Activated B cell treated with CpG ODN at 0.5 μM for 24 hours (primary cell): ENCODE measurements at places on chromosomes 16 and 17.

DNA sequence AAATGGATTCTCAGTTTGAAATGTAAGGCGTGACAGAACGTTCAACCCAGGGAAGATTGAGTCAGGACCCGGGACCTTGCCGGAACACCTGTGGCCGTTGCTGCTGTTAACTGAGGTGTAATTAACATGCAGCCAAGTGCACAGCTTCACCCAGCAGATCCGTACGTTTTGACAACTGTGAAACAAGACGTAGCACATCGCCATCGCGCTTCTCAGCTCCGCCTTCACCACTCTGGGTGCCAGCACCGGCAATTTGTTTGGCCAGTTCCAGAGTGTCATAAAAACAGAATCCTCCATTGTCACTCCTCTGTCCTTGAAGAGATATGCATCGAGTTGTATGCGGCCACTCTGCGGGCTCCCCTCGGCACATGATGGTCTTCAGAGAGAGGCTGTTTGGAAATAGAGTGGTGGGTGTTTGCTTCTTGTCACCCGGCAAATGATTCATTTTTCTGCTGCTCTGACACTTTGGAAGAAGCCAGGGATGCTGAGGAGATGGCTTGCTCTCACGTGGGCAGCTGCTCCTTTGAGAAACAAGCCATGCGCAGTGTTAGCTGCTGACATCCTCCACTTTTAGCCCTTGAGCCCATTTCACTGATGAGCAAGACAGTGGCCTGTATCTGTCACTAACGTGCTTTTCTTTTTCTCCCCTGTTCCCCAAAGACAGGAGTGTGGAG is 22.6 kb downstream of the NAA60 start:
- no peak for DNase-seq

- DNase-seq, result no peak
These were observed 397.7 kb upstream of the PMFBP1 start for GRCh38 chr16:72569677-72570076.

- no peak for DNase-seq
These were observed 11.2 kb downstream of the SPNS3 start for GRCh38 chr17:4444782-4445473.

DNA sequence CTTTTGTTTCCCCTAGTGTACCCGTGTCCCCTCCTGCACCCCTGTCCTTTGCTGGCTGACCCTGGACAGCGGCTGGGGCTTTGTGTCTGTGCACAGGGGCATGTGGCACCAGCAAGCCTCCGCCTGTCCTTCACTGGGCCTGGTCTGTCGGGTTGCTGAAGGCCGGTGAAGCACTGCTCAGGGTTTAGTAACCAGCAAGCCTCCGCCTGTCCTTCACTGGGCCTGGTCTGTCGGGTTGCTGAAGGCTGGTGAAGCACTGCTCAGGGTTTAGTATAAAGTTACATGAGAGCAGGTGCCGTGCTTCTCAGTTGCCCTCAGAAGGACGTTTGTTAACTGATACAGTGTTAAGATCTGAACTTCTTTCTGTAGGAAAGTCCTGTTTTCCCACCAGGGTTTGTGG is 33.8 kb downstream of the DEF8 start:
- no peak for DNase-seq

DNA sequence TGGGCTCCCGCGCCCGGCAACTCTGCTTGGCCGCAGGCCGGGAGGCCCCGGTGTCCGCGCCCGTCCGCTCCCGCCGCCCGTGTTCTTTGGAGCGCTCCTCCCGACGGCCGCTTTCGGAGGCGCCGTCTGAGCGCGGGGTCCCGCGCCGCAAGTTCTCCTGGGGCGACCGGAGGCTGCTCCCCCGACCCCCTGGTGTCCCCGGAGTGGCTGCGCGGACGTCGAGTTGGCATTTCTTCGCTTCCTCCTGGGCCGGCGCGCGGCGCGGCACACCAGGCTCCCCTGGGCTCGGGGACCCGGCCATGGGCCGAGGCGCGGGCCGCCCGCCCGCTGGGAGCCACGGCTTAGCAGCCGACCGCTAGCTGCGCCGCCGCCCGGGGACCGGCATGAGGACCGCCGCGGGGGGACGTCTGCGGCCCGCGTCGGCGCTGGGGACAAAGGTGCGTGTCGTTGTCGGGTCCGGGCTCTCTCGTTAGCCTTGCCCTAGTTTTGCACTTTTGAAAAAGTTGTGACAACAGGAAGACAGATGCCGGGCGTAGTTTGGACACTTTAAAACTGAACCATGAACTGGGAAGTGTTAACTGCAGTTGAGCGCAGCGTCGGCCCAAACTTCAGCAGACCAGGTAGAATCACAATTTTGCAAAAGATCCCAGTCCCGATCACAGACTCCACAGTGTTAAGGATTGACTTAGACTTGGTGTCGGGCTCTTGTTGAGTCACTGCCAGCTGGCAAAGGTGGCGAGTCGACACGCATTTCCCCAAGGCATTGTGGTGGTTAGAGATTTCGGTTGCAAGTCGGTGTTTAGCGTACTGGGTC is 700 bp downstream of the UBN1 start:
- peak; percentile 63 for DNase-seq
